NCI-H345 (cell line): ENCODE measurements at places on chromosomes 16 and 17.

DNA sequence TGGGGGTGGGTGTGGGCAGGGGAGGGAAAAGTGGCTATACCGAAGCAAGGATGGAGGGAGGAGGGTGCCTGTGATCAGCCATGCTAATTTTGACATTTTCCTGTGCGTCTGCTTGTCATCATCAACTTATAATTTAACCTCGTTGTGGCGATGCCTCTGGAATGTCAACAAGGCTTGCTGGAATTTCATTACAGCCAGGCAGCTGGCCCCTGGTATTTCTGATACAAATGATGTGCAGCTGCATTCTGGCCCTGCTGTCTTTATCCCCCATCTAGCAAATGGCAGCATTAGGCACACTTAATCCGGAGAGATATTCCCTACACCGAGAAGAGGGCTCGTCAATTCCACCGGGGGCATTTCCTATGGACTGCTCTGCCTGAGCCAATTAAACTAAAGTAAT, 278.3 kb upstream of the CCL2 start:
- DNase-seq, result no peak

- DNase-seq, result no peak
Measured at GRCh38 chr16:77085981-77086380, 105.0 kb upstream of the MON1B start.

DNA sequence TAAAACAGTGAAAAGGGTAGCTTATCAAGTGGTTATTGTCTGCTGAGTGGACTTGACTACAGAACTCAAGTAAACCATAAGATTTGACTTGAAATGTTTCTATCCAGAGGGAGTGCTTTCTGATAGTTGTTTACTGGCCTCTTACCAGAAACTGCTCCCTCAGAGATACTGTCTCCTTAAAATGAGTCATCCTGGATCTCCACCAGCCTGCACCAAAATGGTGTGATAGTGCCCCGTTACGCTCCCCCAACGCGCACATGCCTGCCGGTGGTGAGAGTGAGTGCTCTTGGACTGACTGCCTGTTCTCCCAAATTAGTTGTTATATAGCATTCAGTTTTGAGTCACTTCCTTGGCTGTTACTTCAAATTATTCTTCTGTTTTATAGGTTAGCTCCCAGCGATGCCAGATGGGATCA, 22.9 kb downstream of the PRCD start:
- no peak for DNase-seq

DNA sequence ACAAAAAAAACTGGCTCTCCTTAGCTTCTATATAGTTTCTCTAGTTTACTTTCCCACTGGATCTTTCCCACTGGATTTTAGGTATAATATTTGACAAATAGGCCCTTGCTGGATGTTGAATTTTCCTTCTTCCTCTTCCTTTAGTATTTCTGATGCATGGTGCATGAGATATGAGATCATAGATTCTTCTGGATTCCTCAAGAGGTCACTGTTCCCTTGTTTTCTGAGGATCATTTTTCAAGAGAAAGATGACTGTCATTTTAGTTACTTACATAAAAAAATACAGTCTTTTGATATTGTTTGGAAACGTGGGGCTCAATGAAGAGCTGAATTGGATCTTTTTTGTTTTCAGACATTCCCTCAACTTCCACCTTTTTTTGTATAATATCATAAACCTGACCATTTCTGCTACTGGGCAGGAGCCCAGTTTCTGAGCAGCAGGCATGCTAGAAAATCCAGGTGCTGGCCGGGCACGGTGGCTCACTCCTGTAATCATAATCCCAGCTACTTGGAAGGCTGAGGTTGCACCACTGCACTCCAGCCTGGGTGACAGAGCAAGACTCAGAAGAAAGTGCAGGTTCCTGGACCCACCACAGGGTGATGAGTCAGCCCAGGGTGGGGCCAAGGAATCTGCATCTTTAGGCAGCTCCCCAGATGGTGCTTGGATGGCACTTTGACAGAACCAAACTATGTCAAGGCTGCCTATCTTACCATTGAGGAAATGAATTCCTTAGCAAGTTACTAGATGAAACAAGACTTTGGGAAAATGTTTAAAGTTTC, 70.3 kb downstream of the SDR42E1 start:
- DNase-seq, result peak; percentile 26

- DNase-seq, result no peak
Measured at GRCh38 chr16:67283039-67283825, 3.9 kb downstream of the PLEKHG4 start.

DNA sequence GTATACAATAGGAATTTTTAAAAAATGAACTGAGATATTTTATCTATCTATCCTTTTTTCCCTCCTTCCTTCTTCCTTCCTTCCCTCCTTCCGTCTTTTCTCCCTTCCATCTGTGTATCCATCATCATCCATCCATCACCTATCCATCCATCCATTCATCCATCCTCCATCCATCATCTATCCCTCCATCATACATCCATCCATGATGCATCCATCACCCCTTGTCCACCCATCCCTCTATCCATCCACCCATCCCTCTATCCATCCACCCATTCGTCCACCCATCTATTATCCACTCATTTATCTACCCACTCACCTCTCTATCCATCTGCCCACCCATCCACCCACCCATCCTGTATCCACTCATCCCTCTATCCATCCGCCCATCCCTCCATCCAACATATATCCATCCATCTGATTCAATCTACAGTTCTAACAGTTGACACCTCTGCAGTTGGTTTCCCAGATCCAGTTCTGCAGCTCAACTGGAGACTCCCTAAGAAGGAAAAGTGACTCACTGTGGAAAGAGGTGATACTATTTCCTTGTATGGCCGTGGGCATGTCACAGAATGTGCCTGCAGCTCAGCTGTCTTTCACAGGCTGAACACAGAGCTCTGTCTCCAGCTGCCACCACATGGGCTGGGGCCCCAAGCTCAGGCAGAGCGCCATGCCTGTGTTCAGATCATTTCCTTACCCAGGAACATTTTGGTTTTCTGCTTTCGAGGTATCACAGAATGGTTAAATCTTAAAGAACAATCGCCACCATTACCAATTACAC, 130.8 kb downstream of the XYLT1 start:
- no peak for DNase-seq

GRCh38 chr16:87832741-87833502, 36.4 kb downstream of the SLC7A5 start:
- no peak for DNase-seq

DNA sequence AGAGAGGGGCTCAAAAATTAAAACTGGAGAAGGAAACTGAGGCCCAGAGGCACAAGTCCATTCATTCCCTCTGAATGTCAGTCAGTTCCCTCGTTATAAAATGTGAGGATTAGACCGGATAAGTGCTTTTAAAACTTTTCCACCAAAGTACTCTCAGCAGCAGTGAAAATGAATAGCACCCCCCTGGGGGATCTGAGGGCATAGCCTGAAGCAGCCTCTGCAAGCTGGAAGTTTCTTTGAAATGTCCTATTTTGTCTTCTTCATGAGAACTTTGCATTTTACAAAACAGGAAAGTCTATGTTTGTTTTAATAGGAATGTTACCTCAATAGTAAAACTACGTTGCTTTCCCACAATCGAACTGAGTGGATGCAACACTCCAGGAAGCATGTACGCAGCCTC, 273.0 kb downstream of the CEP112 start:
- no peak for DNase-seq

DNA sequence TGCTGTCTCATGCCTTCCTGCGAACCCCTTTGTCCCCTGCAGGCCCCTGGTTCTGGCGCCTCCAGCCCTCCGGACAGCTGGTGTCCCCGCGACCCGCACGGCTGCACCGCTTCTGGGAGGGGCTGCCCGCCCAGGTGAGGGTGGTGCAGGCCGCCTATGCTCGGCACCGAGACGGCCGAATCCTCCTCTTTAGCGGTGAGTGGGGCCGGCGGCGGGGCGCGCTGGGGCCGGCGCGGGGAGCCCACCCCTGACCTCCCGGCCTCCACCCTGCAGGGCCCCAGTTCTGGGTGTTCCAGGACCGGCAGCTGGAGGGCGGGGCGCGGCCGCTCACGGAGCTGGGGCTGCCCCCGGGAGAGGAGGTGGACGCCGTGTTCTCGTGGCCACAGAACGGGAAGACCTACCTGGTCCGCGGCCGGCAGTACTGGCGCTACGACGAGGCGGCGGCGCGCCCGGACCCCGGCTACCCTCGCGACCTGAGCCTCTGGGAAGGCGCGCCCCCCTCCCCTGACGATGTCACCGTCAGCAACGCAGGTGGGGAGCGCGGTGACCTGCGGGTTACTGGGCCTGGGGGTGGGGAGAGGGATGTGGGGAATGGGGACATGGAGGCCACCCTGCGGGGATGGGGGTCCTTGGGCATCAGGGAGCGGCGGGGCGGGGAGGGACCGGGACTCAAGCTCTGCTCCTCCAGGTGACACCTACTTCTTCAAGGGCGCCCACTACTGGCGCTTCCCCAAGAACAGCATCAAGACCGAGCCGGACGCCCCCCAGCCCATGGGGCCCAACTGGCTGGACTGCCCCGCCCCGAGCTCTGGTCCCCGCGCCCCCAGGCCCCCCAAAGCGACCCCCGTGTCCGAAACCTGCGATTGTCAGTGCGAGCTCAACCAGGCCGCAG, 7.1 kb upstream of the IL32 start:
- peak; percentile 30 for DNase-seq

GRCh38 chr16:71734511-71734910, 10.0 kb upstream of the PHLPP2 start:
- DNase-seq, result no peak

- no peak for DNase-seq
Measured at GRCh38 chr17:37820313-37820994, 75.6 kb upstream of the HNF1B start.

DNA sequence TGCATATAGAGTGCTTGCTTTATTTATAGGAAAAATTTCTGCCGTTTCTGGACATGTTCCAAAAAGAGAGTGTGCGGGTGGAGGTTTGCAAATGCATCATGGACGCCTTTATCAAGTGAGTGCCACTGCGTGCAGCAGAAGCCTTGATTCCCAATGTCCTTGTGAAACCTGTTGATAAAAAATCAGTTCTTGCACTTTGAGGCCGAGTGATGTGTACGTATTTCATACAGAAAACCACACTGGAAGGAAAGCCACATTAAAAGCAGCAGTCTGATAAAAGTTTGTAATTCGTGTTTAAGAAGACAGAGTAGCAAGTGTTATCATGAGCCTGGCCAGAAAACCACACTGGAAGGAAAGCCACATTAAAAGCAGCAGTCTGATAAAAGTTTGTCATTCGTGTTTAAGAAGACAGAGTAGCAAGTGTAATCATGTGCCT, 78.0 kb downstream of the KNOP1 start:
- no peak for DNase-seq

GRCh38 chr16:24367186-24367710, 111.1 kb downstream of the CACNG3 start:
- no peak for DNase-seq

DNA sequence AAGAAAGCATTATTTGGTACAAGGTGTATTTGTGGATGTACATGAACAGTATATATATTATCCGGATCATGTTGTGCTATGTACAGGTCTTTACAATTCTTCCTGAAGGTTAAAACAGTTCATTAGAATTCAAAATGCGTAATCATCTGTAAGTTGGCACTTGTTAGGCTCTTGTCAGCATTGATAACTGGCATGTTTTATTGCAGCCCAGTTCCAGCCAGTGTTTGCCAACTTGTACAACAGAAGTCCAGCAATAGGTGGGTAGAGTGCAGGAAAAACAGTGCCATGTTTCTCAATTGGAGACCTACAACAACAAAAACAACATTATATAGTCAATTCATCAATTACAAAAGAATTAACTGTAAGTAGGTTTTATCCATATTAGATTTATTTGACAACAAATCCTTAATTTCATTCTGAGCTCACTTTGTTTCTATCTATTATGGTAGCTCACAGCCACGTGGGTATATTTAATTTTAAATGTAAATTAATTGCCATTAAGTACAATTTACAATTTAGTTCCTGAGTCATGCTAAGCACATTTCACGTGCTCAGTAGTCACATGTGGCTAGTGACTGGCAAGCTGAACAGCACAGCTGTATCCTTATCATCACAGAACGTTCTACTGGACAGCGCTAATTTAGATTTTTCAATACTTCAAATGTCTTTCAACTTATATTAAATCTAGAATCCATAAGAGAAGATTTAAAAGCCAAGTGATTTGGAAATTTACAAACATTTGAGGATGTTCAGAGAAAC, 8.6 kb upstream of the ANKFY1 start:
- no peak for DNase-seq

DNA sequence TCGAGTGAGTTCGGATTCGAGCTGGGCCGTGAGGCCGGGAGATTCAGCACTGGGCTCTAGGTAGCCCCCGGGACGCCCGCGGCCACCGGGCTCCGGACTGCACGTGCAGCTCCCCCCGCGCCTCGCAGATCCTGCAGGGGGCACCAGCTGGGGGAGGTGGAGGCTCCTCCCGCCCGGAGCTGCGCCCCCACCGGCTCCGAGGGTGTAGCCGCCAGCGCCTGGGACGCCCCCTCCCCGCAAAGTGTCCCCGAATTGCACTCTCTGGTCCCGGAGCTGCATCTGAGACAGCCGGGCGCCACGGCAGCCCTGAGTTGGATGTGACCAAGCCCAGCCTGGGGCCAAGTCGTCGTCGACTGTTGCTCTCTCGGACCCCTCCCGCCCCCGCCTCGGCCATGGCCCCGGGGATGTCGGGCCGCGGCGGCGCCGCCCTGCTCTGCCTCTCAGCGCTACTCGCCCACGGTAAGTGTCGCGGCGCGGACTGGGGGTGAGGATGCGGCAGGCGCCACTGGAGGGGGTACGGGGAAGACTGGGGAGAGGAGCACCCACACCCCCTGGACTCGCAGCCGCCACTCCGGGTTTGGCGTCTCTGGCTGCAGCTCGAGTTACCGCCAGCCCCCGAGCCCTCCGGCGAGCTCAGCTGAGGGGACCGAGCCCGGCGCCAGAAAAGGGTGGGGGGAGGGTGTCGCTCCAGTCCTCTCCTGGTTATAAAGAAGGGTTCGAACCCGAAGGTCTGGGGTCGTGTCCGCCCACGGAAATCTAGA, 1.5 kb downstream of the TMEM132E start:
- peak; percentile 36 for DNase-seq

DNA sequence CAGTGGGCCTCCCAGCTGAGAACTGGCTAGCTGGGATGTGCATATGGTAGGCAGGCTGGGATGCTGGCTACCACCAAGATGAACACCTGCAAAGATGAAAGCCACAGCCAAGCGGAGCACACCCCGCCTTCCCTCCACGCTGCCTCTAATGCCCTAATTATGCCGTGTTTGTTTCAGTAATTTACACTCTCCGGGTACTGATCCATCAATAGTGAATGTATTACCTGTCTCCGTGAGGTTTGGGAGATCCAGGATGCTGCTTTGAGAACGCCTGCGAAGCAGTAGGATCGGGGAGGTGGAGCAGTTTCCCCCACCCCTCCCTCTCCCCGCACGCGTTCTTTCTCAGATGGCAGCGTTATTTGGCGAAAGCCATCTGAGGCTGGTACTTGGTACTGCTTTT, 28.9 kb upstream of the GSE1 start:
- DNase-seq, result peak; percentile 40

GRCh38 chr17:81722184-81723120, 10.4 kb downstream of the SLC25A10 start:
- DNase-seq, result no peak

- no peak for DNase-seq
Measured at GRCh38 chr17:1398931-1399678, 917 bp downstream of the YWHAE start.

DNA sequence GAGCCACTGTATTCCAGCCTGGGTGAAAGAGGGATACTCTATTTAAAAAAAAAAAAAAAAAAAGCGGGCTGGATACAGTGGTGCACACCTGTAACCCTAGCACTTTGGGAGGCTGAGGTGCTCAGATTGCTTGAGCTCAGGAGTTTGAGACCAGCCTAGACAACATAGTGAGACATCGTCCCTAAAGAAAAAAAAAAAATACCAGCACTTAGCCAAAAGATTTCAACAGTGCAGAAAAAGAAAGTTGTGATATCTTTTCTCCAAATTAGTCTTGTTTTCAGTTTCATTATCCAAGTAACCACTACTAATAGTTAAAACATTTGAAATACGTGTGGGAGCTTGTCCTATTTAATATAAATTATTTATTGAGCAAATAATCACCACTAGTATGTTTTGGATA, 48.7 kb downstream of the TENT4B start:
- DNase-seq, result no peak
